Psoas muscle (tissue), 8 donors: ENCODE measurements at places on chromosomes 2 and 18.

DNA sequence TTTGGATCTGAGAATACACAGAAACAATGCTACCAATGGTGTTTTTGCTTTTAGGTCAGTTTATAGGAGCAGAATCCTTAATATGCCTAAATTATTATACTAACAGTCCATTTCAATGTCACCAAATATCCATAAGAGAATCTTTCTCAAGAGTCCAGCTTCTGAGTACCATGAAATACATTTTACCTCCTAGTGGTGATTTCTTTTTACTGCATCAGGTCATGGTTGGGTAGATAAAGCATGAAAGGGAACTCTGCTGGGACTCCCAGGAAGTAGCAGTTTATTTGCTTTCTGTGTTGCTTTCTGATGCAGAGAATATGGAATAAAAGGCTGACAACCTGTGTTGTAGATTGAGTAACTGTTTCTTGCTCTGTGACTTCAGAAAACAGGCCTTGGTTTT, 115.6 kb downstream of the PPP1R1C start:
- DNase-seq: no peak

GRCh38 chr18:37872562-37872961, 307.0 kb upstream of the CELF4 start:
- DNase-seq: no peak

- DNase-seq: no peak
Observed at GRCh38 chr2:204156456-204156855, 219.9 kb downstream of the ICOS start.

DNA sequence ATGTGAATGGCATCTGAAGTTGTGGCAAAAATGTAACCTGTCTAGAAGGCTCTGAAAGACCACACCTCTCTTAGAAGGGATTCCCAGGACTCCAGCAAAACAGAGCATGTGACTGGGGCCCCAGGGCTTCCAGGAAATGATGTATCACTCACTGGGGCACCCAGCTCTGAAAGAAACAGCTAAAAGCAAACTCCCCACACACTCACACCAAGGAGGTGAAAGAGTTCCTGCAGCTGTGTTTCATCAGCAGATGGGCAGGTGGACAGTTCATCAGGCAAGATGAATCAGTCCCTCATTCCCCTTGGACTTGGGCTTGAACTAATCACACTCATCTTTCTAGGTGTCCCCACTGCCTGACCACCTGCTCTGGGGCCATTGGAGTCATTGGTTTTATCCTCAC, 76.2 kb downstream of the CCBE1 start:
- no peak for DNase-seq

DNA sequence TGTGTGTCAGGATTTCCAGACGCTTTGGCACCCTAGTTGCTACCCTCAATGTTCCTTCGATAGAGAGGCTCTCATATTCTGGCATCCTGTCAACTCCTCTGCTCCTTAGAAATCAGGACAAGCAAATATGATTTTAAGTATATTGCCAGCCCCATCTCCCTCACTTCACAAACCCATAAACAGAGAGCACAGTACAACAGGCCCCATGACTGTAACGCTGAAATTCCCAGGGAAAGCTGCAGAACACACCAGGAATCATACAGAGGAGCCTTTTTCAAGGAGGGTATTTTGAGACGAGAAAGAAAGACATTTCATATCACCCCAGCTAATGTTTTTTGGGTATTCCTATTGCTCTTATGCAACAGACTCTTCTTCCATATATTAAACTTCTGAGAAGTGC, 162.9 kb downstream of the NAPG start:
- no peak for DNase-seq

DNA sequence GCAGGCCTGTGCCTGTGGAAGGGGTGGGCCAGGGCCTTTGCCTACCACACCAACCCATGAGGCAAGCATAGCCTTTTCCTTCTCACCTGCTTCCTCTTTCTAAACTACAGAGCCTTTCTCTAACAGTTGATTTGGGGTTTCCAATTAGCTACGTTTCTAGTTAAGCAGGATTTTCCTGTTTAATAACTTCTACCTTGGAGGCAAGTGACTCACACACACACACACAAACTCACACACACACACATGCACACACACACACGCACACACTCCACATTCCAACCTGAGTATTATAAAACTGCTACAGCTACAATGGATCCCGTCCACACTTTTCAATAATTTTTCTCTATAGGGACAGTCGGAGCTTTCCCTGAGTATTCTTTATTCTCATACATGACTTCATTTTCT, 84.9 kb downstream of the SOX11 start:
- DNase-seq: no peak

DNA sequence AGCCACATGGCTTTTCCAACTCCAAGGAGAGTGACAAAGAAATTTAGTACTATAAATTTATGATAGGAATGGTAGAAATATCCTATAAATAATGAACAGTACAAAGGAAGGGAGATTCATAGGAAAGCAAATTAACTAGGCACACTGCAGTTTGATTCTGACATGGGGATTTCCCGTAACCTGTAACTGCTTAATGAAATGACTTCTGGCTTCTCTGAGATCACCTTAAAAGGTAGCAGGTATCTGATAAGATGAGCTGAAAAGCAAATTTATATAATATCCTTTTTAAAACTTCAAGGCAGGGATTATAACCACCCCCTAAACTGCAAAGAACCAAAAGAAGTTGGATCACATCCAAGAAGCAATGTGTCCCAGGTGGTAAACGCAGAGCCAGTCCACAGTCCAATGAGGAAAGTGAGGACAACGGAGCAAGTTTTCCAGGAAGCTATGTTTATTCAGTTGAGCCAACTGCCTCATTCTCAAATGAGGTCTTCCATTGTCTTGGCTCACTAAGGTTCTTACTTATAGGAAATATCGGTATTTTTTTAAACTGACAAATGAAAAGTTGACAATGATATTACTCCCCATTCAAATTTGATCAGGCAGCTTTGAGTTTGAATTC, 43.0 kb downstream of the WIPF1 start:
- no peak for DNase-seq

GRCh38 chr2:164008752-164009151, 272.9 kb upstream of the FIGN start:
- no peak for DNase-seq

- no peak for DNase-seq
Observed at GRCh38 chr18:32346671-32347070, 124.0 kb downstream of the GAREM1 start.

DNA sequence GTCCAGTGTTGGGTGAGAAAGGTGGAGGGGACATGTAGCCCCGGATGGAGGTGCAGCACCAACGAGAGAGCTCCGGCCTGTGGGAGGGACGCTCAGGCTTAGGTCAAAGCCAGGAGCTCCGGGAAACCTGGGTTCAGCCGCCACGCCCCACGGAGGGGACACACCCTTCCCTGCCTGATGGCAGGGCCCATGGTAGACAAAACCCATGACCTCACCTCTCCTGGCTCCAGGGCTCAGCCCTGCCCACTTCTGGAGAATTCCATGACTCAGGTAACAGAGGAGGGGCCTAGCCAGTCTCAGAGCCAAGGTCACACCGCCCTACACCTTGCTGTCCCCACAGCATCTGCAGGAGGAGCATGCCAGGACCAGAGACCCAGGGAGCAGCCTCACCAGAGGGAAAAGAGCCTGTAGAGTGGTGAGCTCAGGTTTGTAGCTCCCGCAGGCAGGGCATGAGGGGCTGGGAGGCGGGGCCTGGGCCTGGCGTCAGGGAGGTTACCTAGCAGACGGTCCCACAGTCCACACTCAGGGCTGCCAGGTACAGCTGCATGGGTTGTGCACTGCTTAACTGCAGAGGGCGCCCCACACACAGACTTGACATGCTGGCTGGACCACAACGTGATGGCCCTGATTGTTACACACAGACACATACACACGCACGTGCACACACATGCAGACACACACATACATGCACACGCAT, 70.8 kb upstream of the SMAD7 start:
- DNase-seq: peak; percentile 53

DNA sequence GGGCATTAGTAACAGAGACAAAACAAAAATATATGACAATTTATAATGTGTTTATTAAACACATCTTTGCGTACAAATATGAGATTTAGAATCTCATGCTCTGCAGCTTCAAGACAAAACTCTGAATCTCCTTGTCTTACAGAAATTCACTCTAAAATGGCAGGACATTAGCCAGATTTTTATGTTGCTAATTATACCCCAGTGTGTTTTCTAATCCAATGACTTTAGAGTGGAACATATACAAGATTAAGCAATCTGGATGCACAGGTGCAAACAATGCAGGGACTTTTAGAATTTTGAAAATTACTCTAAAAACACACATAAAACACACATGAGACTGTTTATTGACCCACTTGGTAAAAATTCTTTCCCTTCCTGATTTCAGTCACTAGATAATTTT, 85.9 kb downstream of the CALCRL start:
- DNase-seq: no peak

DNA sequence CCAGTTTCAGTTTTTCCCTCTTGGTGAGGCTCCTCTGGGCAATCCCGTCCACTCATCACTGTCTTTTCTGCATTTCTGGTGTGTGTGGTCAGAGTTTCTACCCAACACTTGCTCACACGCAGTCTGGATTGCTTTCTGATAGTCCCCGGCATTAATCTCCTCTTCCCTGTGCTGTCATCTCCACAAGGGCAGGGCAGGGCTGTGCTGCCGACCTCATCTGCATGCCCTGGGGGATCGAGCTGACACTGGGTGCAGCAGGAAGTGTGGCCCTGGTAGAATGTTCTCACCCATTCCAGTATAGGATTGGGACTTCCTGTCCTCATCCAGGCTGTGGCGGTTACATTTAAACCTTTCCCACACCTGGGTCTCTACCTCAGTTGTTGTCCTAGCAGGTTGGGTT, 80.0 kb upstream of the FAM136A start:
- no peak for DNase-seq

DNA sequence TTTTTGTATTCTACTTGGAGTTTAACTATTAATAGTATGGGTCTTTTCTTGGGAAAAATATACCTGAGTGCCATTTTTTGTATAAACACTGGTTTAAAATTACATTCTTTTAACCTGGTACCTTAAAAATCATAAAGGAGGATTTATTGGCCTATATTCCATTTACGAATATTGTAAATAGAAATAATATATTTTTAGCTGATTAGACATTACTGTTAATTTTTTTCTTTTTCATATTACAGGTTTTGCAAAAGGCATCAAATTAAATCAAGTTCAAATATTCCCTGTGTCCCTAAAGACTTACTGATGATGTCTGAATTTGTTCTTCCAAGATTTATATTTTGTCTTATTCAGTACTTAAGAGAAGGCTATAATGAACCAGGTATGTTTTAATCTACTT, 44.7 kb downstream of the UBR3 start:
- DNase-seq: no peak

DNA sequence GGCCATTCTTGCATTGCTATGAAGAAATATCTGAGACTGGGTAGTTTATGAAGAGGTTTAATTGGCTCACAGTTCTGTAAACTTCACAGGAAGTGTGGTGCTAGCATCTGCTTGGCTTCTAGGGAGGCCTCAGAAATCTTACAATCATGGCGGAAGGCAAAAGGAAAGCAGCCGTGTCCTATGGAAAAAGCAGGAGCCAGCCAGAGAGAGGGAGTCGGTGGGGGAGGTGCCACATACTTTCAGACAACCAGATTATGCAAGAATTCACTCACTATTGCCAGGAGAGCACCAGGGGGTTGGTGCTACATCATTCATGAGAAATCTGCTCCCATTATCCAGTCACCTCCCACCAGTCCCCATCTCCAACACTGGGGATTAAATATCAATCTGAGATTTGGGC, 64.1 kb downstream of the CPS1 start:
- no peak for DNase-seq

DNA sequence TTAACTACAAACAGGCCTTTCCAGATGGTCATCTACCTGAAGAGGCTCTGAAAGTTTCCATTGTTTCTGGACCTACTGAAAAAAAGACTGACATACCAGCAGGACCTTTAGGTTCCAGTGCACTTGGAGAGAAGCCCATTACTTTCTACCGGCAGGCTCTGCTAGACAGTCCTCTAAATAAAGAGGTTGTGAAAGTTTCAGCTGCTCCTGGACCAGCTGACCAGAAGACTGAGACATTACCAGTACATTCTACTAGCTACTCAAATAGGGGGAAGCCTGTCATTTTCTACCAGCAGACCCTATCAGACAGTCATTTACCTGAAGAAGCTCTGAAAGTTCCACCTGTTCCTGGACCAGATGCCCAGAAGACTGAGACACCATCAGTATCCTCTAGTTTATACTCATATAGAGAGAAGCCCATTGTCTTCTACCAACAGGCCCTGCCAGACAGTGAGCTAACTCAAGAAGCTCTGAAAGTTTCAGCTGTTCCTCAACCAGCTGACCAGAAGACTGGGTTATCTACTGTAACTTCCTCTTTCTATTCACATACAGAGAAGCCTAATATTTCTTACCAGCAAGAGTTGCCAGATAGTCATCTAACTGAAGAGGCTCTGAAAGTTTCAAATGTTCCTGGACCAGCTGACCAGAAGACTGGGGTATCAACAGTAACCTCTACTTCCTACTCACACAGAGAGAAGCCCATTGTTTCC, 65.8 kb downstream of the ALMS1 start:
- DNase-seq: no peak

DNA sequence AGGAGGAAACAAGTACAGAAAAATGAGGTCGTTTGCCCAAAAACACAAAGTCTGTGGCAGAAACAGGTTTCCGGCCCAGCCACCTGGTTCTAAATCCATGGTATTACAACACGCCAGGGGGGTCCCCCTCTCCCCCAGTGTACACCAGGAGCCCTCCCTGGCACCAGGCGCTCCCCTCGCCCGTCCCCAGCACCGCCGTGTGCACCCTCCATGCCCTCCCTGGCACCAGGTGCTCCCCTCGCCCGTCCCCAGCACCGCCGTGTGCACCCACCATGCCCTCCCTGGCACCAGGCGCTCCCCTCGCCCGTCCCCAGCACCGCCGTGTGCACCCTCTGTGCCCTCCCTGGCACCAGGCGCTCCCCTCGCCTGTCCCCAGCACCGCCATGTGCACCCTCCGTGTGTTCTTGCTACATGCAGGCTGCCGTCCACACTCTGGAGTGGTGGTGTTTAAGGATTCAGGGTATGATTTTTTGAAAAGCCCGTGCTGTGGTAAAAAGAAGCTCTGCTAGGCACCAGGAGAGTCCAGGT, 59.8 kb upstream of the NFATC1 start:
- no peak for DNase-seq

DNA sequence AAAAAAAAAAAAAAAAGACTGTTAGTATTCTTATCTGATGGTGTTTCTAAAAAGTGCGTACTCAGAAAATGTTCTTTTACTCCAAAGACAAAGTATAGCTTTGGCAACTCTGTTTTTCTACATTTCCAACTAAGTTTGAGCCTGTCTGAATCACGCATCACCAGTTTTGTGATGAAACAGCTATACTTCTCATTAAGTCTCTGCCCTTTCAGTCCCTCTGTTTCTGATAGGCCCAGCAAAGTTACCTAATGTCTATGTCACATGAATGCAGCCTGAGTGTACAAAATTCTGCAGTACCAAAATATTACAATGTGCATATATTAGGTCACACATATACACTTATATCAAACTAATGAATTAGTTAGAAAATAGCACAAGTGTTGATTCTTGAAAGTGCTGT, 22.4 kb downstream of the TWSG1 start:
- no peak for DNase-seq
